NCI-H345 (cell line): ENCODE measurements at places on chromosomes 5 and 9.

GRCh38 chr5:95741458-95741857, 10.3 kb downstream of the RHOBTB3 start:
- no peak for DNase-seq

- no peak for DNase-seq
Observed at GRCh38 chr9:121649476-121650216, 1.8 kb upstream of the DAB2IP start.

DNA sequence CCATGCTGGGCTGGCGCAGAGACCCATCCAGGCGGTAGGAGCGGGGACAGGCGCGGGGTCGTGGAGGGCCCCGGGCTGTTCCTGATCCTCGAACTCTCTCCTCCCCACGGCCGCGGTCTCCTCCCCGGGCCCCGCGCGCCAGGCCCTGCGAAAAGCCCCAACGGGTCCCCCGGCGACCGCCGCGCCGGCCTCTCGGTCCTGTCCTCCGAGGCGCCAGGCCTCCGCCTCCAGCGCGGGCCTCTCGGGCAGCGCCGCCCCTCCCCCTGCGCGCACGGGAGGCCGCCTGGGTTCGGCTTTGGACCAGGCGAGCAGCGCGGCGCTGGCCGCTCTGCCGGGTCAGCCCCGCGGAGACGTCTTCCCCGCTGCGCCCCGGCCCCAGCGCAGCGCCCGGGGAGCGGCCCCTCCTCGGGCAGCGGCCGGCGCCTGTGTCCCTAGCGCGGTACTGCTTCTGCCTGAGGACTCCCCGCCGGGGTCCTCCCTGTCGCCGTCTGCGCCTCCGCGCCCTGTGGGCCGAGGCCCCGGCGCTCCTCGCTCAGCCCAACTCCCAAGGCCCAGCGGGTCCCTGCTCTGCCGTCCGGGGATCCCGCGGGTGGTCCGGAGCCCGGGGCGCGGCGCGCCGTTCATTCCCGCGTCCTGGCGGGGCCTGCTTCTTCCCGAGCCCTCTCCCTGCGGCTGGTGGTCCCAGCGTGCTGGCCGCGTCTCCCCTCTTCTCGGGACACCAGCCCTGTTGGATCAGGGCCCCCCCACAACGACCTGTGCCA, 13.4 kb downstream of the COL23A1 start:
- no peak for DNase-seq

DNA sequence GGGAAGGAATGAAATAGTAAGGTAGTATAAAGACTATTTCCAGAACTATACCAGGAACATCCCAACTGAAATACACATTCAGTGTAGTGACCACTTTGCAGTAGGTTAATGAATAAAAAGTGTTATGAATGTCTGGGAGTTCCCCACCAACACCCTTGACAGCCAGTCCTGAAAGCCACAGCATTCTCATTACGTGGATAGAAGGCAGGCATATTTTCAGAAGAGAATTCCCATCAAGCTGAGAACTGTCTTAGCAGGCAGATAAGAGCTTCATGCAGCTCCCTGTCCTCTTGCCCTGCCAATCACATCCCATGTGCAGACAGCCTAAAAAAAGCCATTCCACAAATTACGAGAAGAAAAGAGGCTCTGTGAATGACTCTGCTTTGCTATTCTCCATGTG, 695.0 kb downstream of the DTWD2 start:
- no peak for DNase-seq

DNA sequence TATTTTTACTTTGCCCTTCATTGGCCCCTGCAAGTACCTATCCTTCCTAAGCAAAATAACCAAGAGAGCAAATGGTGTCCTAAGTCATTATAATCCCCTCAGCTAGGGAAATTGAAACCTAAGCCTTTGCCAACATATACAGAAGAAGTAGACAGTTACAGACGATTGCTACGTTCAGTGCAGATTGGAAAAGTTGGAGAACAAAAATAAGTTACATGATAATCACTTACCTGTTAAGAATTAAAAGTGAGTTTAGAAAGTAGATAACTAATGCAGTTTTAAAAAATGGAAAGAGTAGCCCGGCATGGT, 244.8 kb downstream of the MPDZ start:
- no peak for DNase-seq

DNA sequence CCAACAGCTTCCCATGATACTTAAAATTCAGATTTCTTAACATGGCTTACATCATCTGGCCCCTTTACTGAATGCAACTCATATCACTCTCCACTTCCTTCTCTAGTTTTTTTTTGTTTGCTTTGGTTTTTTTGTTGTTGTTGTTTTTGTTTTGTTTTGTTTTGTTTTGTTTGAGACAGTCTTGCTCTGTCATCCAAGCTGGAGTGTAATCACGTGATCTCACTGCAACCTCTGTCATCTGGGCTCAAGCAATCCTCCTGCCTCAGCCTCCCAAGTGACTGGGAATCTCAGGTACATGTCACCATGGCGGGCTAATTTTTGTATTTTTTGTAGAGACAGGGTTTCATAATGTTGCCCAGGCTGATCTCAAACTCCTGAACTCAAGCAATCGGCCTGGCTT, 41.4 kb downstream of the CPLANE1 start:
- no peak for DNase-seq

- peak; percentile 74 for DNase-seq
Observed at GRCh38 chr9:2570615-2571479, 50.7 kb upstream of the VLDLR start.

- no peak for DNase-seq
Observed at GRCh38 chr9:132969783-132970182, 8.7 kb upstream of the GFI1B start.

DNA sequence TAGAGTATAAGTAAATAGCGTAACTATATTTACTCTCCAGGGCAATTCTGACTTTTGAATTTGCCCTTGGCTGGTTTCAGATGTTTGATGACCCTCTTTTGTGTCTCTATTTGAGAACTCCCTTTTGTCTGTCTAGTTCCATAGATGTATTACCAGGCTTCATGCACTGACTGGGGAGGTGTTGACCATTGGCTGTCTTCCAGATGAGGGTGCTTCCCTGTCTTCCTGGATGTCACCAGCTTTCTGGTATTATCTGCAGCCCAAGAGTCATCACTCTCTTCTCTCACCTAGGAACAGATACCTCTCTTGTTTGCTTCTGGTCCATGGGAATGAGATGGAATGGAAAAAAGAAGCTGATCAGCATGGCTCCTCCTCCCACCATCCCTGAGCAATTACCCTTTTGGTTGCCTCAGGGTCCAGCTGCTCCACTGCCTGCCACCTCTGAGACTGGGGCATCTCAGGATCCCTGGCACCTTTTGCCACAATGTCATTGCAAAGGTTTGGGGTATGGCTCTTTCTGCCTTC, 58.7 kb upstream of the TMED7 start:
- DNase-seq: peak; percentile 14

GRCh38 chr5:113226116-113226736, 208.6 kb downstream of the TSSK1B start:
- no peak for DNase-seq

- no peak for DNase-seq
Observed at GRCh38 chr5:93058309-93058708, 522.7 kb downstream of the NR2F1-AS1 start.

- no peak for DNase-seq
Observed at GRCh38 chr5:138934971-138935370, 59.8 kb upstream of the LRRTM2 start.

GRCh38 chr5:139671096-139671841, 23.1 kb downstream of the CXXC5 start:
- DNase-seq: no peak

DNA sequence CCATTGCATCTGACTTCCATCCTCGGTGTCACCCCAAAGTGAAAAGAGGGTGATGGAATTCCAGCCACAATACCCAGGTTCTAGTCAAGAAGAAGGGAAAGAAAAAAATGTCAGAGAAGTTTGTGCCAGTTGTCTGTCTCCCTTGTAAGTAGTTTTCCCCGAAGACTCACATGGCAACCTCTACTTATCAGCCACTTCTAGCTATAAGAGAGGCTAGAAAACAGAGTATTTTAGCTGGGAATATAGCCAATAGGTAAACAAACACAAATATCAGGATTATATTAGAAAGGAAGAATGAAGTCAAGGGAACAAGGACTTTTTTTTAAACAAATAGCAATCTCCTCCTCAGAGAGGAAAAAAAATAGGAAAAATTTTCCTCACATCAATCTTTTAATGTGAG, 12.2 kb upstream of the ISL1 start:
- DNase-seq: peak; percentile 33

- peak; percentile 94 for DNase-seq
Observed at GRCh38 chr9:29214154-29214689, 1640.9 kb upstream of the C9orf72 start.

GRCh38 chr5:177601577-177602457, 1.9 kb downstream of the B4GALT7 start:
- DNase-seq: no peak

GRCh38 chr9:121325387-121325786, 44.7 kb downstream of the STOM start:
- no peak for DNase-seq

DNA sequence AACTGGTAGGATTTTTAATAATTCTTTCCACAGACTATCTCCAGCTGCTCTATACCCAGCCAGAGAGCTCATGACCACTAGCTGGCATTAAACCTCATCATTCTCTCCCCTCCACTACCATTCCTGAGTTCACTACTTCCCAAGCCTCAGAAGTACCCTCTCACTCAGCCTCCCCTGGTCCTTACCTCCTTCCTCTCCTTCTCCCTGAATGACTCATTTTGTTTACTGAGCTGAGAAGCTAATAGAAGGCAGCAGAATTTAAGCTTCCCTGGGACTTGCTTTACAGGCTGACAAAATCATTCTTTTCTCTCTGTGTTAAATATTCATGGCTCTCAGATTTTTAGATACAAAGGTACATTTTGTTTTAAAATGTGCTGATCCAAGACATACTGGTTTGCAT, 305.4 kb downstream of the TLR4 start:
- no peak for DNase-seq

DNA sequence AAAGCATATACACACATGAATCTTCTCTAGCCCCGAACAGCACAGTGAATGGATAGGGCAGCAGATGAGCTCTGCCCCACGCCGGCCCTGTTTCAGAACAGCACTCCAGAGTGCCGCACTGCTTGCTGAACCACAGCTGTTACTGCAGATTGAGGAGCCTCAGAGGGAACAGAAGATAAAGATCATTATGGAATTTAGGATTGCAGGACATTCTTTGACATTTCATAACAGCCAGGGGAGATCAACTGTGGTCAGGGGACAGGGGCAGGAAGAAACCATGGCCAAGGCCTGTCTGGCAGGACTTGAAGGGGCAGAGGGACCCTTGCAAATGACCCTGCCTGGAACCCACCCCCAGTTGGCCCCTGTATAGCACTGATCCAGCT, 20.6 kb downstream of the IRF1 start:
- DNase-seq: no peak

DNA sequence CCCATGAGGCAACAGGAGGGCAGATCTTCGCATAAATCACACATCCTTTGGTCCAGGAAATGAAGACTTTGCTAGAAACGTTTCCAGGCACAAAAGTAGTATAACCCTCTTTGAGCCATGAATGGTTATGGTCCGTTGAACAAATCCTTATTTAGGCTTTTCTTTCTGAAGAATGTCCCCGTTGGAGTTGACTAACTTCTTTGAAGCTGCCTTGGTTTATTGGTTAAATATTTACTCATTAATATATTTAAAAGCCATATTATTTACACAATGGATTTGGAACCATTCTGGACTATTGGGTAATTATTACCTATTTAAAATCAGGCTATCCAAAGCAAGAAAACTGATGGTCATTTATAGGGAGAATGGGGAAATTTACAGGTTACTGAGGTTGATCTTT, 347.6 kb upstream of the SLC30A5 start:
- DNase-seq: no peak

DNA sequence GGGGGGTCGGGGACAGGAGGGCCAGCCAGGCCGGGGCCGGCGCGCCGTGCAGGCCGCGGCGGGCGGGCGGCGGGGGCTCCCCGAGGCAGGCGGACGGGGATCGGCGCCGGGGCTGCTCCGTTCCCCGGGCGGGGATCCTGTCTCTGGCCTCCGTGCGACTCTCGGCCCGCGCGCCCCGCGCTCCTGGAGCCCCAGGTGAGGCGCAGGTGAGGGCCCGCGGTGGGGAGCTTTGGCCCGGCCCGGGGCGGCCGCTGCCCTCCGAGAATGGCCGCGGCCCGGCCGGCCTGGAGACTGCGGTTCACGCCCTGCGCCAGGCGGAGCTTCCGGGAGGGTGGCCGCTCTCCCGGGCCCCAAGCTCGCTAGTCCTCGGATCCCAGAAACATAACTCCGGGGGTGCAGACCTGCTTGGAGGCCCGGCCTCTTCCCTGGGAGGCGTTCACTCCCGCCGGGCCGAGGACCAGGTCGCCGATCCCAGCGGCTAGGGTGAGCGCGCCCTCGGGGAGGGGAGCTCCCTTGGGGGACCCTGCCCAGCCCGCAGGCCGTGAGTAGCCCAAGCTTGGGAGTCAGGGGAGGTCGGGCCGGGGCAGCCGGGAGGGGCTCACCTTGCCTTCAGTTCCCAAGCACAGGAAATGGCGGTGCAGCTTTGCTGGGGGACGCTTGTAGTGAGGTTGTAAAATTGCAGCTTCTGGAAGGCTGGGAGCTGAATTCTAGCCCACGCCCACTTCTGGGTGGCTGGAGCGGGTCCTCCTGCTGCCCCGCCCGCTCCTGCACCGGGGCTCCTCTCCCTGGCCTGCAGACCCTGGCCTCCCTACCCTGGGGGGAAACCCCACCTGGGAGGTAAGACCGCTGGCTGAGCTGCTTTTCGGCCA, 723 bp downstream of the PPP1R26 start:
- DNase-seq: peak; percentile 61

DNA sequence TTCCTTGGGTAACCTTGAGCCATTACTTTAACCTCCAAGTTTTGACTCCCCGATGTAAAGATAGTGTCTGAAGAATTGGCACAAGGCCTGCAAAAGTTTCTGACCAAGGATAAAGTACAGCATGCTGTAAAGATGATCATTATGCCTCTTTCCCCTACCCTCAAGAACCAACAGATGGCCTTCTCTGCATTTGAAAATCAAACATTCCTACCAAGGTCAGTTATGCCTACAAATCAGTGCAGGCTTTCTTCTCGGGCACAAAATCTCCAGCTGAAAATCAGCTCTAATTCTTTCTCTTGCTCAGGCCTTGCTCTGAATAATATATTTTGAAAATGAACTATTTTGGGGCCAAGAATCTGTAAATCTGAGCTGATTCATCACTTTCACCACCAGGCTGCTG, 59.7 kb downstream of the PPP2R2B start:
- no peak for DNase-seq
